ENCODE measurements at places on chromosomes 3 and 15. TPM values are rescaled to one million over a fixed set of nuclear protein-coding genes. Genes with fewer than 3 reads are reported as not detected.

Gene ATP13A5
- 0.63 TPM for total RNA-seq

Gene GNB5
- total RNA-seq, result 61.7 TPM

Gene C3orf22
- not detected for total RNA-seq

Gene CHRM5
- 0.63 TPM for total RNA-seq

Gene ARPIN
- 21.6 TPM for total RNA-seq
